ENCODE measurements at places on chromosomes 7 and 10.

- DNase-seq, result no peak
Observed at GRCh38 chr10:127854769-127855590, 37.8 kb downstream of the CLRN3 start.

GRCh38 chr10:14024329-14025202 is 306.2 kb downstream of the FRMD4A start:
- DNase-seq, result no peak

DNA sequence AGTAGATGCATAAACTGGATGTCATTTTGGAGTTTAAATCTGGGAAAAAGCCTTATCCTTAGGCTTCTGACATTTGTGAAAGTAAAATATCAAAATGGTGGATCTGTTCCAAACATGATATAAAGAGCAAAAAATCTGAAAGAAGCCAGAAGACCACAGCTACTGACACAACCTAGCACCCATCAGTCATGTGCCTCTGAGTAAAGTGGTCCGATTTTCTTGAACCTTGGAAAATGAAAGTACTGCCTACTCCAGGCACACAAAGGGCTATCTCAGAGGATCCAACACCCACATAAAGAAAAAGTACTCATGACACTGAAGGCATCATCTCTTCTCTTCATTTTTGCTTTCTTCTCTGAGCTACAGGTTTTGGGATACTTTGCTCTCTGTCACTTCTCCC is 150.7 kb downstream of the KMT2E start:
- DNase-seq, result no peak

GRCh38 chr7:132878204-132878919 is 203.5 kb downstream of the CHCHD3 start:
- no peak for DNase-seq

GRCh38 chr7:81664304-81664703 is 105.5 kb downstream of the HGF start:
- DNase-seq, result no peak

DNA sequence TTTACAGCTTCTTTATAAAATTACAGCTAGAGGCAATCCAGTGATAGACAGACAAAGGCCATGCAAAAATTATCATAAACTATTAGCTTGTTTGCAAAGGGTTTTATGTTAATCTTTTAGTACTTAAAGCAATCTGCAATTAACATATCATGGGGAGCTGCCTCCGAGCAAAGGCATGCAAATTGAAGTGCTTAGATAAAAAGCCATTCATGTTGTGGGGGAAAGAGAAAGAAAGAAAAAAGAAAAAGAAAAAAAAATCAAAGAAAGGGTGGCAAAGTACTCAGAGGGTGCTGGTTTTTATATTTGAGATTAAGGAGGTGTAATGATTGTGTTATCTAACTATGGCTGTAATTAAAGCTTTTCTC is 799.5 kb downstream of the LRMDA start:
- no peak for DNase-seq

- no peak for DNase-seq
Observed at GRCh38 chr7:4856336-4857057, 5.3 kb downstream of the PAPOLB start.

GRCh38 chr10:103676058-103676785 is 179.2 kb downstream of the SH3PXD2A start:
- DNase-seq, result no peak

All from activated T-cell treated with anti-CD3 and anti-CD28 coated beads for 48 hours (primary cell).